ENCODE measurements at places on chromosomes 2 and 18. TPM values are rescaled to one million over a fixed set of nuclear protein-coding genes. Genes with fewer than 3 reads are reported as not detected.

Gene GNLY
- not detected for total RNA-seq

Gene DOCK10
- 25.3 TPM for total RNA-seq

Gene CRYBA2
- total RNA-seq = not detected

Gene NOL4
- total RNA-seq = not detected

Gene ACMSD
- not detected for total RNA-seq

Gene PLA2R1
- 1.8 TPM for total RNA-seq

DNA sequence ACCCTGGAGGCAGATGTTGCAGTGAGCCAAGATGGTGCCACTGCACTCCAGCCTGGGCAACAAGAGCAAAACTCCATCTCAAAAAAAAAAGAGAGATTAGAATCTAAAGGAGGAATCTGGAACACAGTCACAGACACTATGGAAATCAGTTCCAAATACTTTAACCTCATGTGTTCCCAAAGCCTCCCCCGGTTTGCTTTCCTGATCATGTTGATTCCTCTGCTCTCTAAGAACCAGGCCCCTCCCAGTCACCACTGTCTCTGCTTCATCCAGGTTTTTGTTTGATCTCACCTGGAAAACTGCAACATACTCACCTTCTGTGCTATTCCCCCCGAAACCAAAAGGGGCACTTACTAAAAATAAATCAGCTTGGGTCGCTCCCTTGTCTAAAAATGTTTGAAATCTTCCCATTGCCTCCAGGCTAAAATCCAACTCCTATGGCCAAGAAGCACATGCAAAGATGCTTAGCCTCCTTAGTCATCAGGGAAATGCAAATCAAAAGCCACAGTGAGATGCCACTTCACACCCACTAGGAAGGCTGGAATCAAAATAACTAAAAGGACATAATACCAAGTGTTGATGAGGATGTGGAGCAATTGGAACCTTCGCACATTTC lies 6.2 kb upstream of the NEU2 start:
- DNase-seq = peak; percentile 90

DNA sequence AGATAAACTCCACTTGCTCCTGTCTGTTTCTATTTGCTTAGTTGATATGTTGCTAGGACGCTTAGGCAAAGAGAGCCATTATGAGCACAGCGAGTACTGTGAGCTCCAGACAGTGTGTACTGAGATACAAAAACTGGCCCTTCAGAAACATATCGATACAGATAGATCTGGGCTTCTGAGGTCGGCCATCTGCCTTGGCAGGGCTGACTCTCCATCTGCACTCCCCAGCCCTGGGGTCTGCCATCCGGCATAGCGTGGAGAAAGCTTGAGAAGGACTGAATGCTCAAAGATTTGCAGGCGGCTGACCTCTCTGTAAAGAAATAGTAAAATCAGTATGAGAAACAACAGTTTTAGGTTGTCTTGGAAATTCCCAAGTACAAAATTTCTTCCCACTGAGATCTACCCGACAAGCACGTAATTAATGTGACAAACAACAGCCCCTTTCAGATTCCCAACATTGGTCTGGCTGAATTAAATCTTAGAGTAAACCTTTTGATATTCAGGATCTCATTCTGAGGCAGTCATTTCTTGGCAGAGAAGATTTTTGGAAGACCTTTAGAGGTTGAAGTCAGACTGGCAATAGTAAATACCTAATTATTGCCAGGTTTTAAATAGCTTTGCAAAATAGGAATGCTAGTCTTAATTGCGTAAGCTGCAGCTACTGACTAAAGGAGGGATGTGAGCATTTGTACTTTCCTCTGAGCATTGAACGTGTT lies 127.4 kb downstream of the CHST9 start:
- no peak for DNase-seq

GRCh38 chr2:238369591-238370040 lies 49.3 kb downstream of the TRAF3IP1 start:
- no peak for DNase-seq

- no peak for DNase-seq
Observed at GRCh38 chr2:240959214-240959940, 39.0 kb upstream of the SNED1 start.

GRCh38 chr18:2143636-2144035 lies 427.7 kb downstream of the METTL4 start:
- DNase-seq = no peak

DNA sequence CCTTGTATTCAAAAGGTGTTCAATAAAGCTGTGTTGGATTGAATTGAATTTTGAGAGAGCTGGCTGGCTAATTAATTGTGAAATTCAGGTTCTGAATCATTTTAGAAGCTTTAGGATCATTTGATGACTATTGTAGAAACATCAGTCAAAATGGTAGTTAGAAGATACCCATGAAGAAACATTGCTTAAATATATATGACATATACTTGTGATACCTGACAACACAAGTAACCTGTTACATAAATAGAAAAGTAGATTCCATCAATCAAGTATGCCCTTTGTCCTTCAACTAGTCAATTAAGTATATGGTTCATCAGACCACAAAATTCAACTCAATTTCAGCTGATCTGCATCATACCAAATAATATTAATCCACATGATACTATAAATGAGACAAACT lies 185.6 kb downstream of the PID1 start:
- DNase-seq = no peak

DNA sequence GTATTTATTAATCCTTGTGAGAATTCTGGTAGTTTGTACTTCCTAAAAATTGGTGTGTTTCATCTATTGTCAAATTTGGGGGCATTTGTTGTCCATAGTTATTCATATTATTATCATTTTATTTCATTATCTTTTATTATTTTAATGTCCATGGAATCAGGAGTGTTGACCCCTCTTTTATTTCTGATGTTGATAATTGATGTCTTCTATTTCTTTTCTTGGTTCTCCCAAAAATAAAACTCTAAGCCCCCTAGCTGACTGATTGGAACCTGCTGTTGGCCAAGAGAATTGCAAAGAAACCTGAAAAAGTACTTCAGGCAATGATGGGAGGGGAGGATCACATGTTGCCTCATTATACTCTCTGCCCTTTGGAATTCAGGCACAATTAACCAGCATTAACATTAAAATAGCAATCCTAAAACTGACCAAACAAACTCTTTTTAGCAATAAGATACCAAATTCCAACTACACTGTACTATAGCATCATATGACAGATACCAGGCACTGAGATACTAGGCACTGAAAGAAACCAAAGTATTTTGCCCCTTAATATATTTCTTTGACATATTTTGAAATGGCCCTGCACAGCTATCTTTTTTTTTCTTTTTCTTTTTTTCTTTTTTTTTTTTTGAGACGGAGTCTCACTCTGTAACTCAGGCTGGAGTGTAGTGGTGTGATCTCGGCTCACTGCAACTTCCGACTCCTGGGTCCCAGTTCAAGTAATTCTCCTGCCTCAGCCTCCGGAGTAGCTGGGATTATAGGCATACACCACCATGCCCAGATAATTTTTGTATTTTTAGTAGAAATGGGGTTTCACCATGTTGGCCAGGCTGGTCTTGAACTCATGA lies 1097.2 kb upstream of the CNTNAP5 start:
- no peak for DNase-seq

DNA sequence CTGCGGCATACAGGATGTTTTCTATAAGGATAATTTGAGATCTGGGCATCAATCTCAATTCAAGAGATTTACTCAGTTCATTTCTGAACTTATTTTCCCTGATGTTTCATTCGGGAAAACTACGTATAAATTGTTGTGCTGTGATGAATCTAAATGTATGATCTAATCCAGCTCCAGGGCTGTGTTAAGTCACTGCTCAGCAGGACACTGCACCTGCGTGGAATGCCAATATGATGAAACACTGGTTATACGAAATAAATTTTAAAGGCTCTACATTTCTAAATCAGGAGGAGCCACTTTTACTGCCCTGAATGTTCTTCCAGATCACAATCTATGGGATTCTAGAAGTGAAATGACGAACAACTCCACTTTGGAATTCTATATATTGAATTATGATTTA lies 259.0 kb downstream of the HNMT start:
- DNase-seq = peak; percentile 56

GRCh38 chr2:47026748-47027534 lies 111.3 kb upstream of the MCFD2 start:
- no peak for DNase-seq

DNA sequence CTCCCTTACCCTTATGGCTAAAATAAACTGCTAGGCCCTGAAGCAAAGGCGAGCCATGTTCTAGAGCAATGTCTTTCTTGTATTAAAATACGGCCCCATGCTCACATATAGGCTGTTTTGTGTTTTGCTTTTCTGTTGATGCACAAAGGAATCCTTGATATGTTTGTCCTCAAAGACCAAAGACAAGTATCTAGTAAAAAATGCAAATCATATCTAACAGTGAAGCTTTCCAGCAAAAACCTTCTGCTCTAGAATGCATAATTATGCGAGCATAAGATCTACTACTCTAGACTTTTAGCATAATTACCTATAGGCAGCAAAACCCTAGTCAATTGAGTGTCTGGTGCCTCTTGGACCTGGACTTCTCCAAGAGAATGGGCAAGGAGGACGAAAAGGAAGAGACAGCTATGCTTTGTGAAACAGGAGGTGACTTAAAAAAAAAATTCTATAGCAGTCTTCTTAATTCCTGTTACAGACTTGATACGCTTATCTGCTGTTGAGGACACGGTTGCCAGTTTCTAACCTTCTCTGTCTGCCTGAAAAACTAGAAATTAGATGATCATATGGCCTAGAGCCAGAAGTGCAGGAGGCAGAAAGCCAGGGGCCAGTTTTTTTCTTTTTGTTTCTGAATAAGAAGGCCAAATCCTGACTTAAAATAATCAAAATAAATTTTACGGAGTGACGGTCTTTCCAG lies 1.5 kb upstream of the AMMECR1L start:
- no peak for DNase-seq

DNA sequence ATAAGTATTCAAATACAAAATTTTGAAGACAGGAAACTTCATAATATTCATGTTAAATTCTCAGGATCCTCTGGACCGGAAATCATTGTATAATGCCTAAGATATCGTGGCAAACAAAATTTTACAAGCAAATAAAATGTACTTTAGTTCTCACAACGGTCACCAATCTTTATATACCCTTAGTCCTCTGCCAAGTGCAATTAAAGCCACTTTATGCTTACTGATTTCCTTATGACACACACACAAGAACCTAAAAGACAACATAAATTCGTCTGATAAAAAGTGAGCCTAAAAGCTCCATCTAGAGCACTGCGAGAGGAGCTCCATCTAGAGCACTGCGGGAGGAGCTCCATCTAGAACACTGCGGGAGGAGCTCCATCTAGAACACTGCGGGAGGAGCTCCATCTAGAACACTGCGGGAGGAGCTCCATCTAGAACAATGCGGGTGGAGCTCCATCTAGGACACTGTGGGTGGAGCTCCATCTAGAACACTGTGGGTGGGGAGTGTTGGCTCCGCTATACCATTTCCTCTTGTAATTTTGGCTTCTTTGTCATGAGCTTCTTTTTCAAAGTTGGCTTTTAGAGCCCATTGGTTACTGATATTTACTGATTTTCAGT lies 15.9 kb downstream of the ATP8B1 start:
- no peak for DNase-seq

DNA sequence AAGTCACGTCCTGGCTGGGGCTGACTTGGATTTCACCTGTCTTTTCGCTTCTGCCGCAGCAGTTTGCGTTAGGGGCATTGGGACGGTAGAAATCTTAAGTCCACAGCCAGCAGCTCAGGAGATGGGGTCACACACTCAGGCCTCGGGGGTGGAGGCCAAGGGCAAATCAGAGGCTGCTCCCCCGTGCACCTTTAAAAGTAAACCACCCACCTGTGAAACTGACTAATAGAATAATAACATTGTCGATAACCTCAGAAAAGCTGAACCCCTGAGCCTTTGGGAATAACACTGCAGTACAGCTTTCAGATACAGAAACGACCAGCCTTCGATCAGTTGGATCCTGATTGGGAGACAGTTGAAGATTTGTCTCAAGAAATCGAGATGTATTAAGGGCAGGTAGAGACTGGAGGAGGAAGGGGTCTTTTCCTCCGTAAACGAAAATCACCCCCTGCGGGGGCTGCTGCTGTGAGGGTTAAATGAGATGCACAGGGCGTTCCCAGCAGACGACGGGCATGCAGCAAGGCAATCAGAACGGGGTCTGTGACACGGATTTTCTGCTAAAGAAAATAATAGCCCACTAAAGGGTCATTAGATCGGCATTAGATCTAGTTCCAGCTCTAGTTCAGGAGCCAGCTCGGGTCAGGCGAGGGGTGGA lies 16.4 kb upstream of the NFATC1 start:
- no peak for DNase-seq

Data from M059J (cell line).